CD4-positive, alpha-beta memory T cell (primary cell): ENCODE measurements at places on chromosomes 13 and 19. TPM values are rescaled to one million over a fixed set of nuclear protein-coding genes. Genes with fewer than 3 reads are reported as not detected.

GRCh38 chr19:3073931-3074595 is 11.8 kb upstream of the TLE5 start:
- H3K4me1 ChIP-seq, result peaks cover 7% of the 10 kb centered on the region
- no peak for DNase-seq
- H3K4me3 ChIP-seq, result no peak overlapping the region
- no peaks in the 10 kb centered on the region for H3K27me3 ChIP-seq
- no peaks in the 10 kb centered on the region for H3K36me3 ChIP-seq

- no peak for DNase-seq
- no peaks in the 10 kb centered on the region for H3K27me3 ChIP-seq
- no peaks in the 10 kb centered on the region for H3K4me1 ChIP-seq
- no peak overlapping the region for H3K27ac ChIP-seq
- no peak overlapping the region for H3K4me3 ChIP-seq
- H3K36me3 ChIP-seq, result no peaks in the 10 kb centered on the region
These were observed 44.7 kb upstream of the ZNF30 start for GRCh38 chr19:34881982-34882381.

- no peak overlapping the region for H3K4me3 ChIP-seq
- H3K27me3 ChIP-seq, result no peaks in the 10 kb centered on the region
- no peaks in the 10 kb centered on the region for H3K4me1 ChIP-seq
- no peak overlapping the region for H3K27ac ChIP-seq
These were observed 76.9 kb downstream of the ITGBL1 start for GRCh38 chr13:101529422-101529821.

Gene LIPE
- 32.6 TPM for total RNA-seq
